ENCODE measurements at places on chromosomes 3 and 15.

- no peak for DNase-seq
Observed at GRCh38 chr15:65055201-65055870, 10.1 kb downstream of the SLC51B start.

DNA sequence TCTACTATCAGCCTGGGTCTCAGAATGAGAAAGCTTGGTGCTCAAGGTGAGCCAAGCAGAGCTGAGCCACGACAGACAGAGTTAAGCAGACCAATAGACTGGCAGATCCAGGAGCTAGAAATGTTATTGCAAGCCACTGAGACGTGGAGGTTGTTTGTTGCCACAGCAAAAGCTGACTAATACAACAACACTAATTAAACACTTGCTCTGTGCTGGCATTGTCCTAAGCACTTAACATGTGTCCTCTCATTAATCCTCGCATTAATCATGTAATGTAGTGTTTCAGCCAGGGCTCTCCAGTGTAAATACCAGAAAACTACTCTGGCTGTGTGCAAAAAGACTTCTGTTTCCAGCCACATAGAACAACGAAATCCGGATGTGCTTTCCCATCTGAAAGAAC is 11.6 kb upstream of the SPSB4 start:
- no peak for DNase-seq

DNA sequence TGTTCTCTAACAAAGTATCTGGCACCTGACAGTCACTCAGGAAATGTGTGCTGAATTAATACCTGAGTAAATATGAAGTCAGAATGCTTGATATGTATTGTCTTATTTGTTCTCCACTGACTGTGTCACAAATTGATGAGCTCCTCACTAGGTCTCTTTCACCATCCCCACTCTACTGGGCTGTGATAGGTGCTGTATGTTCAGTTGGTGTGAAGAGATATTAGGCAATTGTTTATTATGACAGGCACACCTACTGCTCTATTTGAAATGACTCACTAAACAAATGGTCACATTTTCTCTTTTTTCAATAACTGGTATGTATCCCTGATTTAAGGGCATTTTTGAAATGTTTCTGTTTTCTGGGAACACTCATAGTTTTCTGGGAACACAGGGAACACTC is 25.2 kb upstream of the CCDC39 start:
- no peak for DNase-seq

DNA sequence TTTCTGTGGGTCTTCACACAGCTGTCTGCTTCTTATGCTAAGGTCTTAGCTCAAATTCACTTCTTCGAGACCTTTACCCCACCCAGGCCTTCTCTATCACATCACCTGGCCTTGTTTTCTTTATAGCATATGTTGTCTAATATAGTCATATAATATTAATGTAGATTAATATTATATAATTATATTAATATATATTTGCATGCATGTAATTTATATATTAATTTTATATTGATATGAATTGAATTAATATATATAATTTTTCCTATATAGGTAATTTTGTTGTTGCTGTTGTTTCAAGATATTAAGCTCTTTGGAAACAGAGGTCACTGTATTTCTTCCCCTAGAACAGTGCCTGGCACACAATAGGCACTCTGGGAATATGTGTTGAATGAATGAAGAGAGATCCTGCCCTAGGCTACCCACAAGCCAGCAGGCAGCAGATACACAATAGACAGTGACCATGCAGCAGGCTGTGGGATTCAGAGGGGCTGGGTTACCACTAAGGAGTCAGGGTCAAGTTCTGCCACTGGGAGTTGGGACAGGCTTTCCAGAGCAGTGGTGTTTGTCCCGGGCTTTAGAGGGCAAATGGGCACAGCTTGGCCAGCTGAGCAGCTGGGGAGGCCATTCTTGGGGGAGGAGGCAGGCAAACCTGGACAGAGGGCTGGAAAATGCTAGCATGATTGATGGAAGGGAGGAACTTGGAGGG is 126.3 kb downstream of the DNAJB8 start:
- no peak for DNase-seq

- DNase-seq = no peak
Observed at GRCh38 chr3:115494826-115495225, 128.5 kb upstream of the GAP43 start.

DNA sequence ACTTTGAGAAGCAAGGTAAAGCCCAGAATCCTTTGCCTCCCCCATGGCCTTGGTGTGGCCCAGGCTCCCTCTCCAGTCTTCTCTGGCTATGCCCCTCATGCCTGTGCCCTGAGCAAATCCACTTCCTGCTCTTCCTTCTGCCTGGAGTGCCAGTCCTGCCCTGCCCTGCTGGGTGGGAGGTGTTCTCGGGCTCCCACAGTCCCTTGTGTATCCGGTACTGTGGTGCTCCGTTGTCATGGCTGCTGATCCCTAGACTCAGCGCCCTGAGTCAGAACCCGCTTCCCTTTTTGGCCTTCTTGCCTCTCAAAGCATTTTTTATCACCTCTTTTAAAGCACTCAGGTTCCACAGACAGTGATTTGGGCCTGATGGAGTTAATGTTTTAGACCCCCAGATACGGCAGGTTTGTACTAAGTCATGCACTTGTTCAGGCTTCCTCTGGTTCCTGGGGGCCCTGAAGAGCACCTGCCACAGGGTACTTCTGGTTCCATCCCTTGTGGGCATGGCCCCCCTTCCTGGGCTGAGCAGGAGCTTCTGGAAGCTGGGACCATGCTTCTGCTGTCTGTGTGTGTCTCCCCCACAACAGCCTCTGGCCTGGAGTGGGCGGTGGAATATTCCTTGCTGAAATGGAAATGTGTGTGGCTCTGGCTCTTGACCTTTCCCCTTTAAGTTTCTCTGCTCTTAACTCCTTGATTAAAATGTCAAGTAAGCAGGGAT is 29.6 kb upstream of the ADAMTS7 start:
- DNase-seq = no peak

- no peak for DNase-seq
Observed at GRCh38 chr15:100005715-100006114, 272.5 kb upstream of the LYSMD4 start.
